Myocyte (in vitro differentiated cells): ENCODE measurements at places on chromosomes 16 and 17. TPM values are rescaled to one million over a fixed set of nuclear protein-coding genes. Genes with fewer than 3 reads are reported as not detected.

GRCh38 chr17:64502021-64502420 is 4.1 kb downstream of the DDX5 start:
- DNase-seq: no peak

DNA sequence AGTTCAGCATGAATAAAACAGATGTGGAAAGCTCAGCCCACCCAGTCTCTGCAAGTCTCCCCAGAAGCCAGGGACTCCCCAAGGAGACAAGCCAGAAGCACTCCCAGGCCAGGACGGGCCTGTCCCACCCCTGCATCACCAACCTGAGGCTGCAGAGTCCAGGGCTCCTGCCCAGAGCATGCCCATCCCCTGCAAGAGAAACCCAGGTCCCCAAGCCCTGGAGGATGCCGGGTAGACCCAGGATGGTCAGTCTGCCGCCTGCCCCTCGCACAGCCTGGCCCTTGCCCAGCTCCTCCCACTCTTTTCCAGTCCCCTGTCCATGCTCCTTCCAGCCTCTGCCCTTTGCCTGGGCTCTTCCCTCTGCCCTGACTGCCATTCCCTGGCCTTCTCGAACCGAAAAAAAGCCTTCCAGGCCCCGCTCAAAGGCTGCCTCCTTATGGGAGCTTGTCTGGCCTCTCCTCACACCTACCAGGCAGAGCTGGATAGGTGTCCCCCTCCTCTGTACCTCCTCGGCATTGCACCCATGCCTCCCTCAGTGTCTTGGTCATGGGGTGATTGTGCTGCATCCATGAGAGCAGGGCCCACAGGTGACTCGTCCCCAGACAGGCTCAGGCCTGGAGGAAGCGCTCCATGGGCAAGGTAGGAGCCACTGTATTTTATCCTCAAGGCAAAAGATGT is 44.8 kb downstream of the BEAN1 start:
- DNase-seq: no peak

DNA sequence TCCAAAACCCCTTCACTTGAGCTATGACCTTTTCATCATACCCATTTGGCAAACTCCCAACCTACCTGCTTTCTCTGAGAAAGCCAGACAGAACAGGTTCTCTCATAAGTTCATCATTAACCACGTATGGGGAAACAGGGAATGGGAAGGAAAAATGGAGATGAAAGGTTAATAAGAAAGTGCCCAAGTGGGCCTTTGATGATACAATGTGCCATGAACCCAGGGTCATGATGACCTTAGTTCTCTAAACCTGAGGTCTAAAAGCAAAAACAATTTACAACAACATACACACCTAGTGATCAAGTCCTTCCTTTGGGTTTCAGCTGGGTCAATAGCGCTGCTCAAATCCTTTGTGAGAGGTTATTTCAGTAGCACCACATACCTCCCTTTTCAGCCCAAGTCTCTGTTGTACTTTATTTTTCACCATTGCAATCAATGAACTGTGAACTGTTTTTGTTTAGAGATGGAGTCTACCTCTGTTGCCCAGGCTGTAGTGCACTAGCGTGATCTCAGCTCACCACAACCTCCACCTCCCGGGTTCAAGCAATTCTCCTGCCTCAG is 14.5 kb upstream of the RANGRF start:
- no peak for DNase-seq

DNA sequence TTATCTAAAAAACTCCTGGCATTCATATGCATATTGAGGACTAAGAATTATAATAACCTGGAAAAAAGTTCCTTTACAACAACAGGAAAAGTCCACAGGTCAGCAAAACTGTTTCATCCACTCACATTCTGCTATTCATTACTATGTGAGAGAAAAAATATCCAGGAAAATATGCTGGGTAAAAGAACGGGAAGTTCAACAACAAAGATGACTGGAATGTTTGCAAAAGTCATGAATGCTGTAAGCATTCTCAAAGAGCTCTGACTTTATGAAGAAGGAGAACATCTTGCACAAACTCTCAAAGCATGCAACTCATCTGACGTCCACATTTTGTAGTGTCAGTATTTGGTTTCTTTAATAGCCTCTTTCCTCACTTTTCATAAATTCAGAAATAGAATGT is 56.9 kb upstream of the ALDH3A1 start:
- no peak for DNase-seq

The SYNRG gene
- total RNA-seq: 9.0 and 12.6 TPM in 2 replicates

The ABCA9 gene
- total RNA-seq: 0.68 TPM in 1 of 2 replicates, not detected in the other
